ENCODE measurements at places on chromosomes 1 and 21.

- DNase-seq: no peak
Measured at GRCh38 chr1:208551633-208552320, 307.6 kb upstream of the PLXNA2 start.

GRCh38 chr1:226697151-226697928 lies 41.7 kb downstream of the ITPKB start:
- no peak for DNase-seq

GRCh38 chr1:112673592-112674439 lies 643 bp upstream of the MOV10 start:
- peak; percentile 14 for DNase-seq

GRCh38 chr1:199322278-199322677 lies 683.4 kb downstream of the PTPRC start:
- DNase-seq: no peak

DNA sequence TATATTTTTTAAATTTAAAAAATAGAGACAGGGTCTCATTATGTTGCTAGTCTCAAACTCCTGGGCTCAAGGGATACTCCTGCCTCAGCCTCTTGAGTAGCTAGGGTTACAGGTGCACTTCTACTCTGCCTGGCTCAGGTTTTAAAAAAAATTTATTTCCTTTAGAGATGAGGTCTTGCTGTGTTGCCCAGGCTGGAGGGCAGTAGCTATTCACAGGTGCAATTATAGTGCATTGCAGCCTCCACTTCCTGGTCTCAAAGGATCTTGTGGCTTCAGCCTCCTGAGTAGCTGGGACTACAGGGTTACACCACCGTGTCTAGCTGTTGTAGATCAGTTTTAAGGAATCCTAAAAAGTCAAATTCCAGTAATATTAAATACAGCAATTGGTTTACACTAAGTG lies 5.0 kb downstream of the RNF11 start:
- DNase-seq: no peak

GRCh38 chr1:27563591-27564471 lies 40.1 kb downstream of the AHDC1 start:
- DNase-seq: no peak

GRCh38 chr1:214141486-214141885 lies 139.5 kb upstream of the SMYD2 start:
- no peak for DNase-seq

DNA sequence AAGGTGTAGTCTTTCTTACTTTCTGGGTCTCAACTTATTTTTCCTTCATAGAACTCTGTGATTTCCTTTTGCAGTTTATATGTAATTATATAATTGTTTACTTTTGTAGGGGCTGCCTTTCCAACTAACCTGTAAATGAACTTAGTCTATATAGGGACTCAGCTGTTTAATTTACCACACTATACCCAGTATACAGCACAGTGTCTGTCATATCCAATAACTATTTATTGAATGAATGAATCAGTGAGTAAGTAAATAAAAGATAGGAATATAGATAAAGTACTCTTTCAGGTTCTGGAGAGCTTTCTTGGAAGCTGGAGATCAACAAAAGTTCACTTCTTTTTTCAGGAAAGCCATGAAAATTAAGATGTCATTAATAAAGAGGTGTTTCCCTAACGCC lies 174.8 kb downstream of the NTNG1 start:
- no peak for DNase-seq

GRCh38 chr1:245332085-245332484 lies 177.3 kb downstream of the KIF26B start:
- no peak for DNase-seq

DNA sequence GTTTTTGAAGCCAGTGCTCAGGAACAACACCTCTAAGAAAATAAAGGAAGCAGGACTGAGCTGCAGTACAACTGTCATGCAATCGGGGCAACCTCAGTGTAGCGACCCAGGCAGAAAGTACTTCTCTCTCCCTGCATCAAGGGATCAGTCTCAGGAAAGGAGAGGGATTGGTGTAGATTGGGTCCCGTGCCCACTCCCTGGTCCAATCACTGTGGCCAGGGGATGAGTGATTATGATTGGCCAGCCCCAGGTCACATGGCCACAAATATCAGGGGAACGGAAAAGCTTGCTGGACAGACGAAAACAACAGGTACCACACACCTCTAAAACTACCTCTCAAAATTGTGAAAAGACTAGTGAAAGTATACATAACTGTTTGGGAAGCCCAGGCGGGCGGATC lies 136.2 kb upstream of the F3 start:
- no peak for DNase-seq

GRCh38 chr21:42649122-42650032 lies 4.0 kb upstream of the PDE9A start:
- DNase-seq: no peak

- DNase-seq: no peak
Measured at GRCh38 chr1:14148526-14148925, 448.5 kb downstream of the PRDM2 start.

DNA sequence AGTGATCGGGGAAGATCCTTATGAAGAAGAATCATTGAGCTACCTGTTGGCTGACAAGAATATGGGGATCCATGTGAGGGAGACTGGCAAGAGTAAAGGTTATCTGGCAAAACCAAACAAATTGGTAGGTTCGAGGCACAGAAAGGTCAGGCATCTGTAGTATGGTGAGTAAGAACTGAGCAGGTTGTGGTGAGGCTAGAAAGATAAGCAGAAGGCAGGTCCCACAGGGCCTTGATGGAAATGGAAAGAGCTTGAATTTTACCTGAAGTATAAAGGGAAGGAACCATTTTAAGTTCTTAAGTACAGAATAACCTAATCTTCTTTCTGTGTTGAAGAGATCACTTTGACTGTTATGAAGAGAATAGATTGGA lies 11.1 kb downstream of the PTPRC start:
- peak; percentile 80 for DNase-seq

GRCh38 chr1:229058729-229059128 lies 212.2 kb upstream of the RAB4A start:
- no peak for DNase-seq

DNA sequence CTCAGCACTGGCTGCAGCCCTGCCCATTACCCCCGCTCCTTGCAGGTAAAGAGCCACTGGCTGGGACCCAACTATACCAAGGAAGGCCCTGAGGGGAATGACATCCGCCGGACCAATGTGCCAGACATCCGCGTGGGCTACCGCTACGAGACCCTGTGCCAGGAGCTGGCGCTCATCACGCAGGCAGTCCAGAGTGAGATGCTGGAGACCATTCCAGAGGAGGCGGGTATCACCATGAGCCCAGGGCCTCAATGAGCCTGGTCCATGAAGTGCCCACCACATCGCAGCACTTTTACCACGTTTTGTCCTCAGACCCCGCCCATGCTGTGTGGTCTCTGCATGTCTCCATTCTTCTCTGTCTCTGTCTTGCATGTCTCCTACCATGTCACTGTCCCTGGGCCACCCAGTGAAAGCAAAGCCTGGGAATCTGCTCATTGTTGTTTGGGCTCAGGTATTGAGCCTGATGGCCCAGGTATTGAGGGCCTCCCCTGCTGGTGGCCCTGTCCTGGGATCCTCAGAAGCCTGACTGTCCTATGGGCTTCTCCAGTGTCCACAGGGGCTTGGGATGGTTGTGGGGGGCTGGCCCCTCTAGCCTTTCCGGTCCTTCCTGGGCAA lies 11.4 kb downstream of the AMPD2 start:
- DNase-seq: no peak

GRCh38 chr1:238779716-238780115 lies 606.7 kb upstream of the CHRM3 start:
- DNase-seq: no peak

DNA sequence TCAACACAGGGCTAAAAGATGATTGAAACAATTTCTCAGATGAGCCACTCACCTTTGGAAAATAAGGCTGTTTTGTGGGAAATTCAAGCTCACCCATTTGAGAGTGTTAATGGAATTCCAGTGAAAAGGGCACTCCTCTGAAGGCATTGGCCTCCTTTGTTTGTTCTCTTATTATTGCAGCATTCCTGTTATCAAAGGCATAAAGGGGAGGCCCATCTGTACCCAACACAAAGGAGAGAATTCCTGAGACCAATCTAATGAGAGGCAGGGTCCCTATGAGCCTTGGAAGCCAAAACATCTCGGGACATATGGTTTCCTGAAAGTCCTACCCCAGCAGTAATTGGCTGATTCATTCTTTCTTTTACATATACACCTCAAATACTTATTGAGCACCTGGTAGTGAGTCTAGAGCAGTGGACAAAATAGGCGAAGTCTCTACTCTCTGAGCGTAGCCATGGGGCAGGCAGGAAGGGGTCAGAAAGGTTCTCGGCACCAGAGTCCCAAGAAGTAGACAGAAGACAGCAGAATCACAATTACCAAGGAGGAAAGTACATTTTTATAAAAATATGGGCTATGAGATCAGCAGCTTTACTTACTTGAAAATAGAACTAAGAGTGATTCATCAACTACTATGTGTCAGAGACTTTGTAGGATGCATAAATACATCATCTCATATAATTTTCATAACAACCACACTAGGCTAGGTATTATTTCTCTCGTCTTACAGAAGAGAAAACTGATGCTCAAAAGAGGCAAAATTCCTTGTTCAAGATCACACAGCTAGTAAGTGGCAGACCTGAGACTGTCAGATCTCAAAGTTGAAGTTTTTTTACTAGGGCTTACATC lies 218.7 kb downstream of the DAB1 start:
- DNase-seq: no peak

DNA sequence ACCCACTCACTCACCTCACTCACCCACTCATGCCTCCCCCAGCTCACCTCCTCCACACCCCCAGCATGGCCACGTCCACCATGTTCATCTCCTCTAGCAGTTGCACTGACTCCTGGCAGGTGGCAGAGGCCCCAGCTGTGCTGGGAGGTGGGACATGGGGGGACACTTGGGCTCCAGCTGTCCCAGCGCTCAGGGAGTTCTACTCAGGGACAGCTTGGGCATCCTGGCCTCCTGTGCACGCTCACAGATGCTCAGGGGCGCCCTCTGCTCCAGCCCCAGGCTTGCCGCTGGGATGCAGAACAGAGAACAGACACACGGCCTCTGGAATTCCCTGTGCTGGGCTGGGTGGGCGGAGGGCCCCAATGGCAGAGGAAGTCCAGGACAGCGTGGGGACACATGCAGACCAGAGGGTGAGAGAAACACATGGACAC lies 5.2 kb downstream of the KRTAP10-8 start:
- no peak for DNase-seq

DNA sequence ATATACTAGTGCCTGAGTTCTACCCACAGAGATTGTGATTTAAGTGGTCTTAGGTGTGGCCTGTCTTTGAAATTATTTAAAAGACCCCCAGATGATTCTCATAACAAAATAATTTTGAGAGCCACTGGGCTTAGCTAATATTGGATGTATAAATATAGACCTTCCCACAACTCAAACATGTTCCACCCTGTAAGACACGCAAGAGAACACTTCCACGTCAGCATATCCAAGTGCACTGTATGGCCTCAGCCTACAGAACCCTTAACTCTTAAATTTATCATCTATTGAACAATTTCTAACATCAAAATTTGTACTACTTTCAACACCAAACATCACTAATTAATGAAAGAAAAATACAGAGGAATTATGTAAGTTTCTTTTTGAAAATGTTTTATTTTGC lies 2.5 kb downstream of the FAM177B start:
- DNase-seq: no peak

DNA sequence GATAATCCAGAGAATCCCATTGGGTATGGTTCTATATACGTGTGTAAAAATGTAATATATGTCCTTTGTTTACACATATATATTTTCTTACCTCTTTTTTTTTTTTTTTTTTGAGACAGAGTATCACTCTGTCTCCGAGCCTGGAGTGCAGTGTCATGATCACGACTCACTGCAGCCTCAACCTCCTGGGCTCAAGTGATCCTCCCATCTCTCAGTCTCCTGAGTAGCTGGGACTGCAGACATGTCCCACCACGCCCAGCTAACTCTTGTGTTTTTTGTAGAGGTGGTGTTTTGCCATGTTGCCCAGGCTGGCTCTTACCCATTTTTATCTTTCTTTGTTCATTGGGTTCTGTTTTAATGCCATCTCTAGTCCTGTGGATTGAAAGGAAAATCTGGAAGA lies 59.5 kb downstream of the ZBTB17 start:
- DNase-seq: no peak

DNA sequence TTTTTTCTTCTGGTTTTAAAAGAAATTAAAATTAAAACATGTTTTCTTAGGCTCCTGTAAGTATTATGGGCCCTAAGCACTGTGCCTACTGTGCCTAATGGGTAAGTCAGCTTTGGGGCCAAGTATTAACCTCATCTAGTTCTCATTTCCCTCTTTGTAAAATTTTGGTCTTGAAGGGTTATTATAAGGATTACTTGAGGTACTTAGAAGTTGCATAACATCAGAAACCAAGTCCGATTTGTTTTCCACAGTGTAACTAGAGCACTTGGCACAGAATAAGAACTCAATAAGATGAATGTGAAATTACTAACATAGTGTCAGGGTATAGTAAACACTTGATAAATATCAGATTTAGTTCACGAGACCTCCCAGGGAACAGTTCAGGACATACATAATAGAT lies 16.4 kb upstream of the OSBPL9 start:
- no peak for DNase-seq

GRCh38 chr21:38355992-38356781 lies 99.4 kb downstream of the KCNJ15 start:
- DNase-seq: peak; percentile 81

DNA sequence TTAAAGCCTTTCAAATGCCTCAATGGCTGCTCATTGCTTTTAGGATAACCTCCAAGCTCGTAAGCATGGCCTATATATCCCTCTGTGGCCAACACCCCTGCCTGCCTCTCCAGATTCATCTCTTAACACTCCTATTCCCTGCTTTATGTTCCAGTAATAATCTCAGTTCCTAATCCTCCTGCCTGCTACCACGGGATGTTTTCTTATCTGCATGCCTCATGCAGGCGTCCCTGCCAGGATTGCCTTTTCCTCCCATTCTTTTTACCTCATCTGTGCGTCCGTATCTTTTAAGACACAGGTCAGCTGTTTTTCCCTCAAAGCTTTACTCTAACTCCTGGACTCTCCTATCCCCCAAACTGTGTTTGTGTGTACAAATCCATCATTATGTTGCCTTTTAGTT lies 36.1 kb downstream of the ZBTB40 start:
- no peak for DNase-seq

- DNase-seq: no peak
Measured at GRCh38 chr1:183646776-183647175, 6.3 kb downstream of the APOBEC4 start.

- DNase-seq: no peak
Measured at GRCh38 chr1:24783713-24784112, 38.5 kb downstream of the CLIC4 start.

GRCh38 chr1:169697755-169698154 lies 13.7 kb downstream of the SELL start:
- DNase-seq: peak; percentile 68

DNA sequence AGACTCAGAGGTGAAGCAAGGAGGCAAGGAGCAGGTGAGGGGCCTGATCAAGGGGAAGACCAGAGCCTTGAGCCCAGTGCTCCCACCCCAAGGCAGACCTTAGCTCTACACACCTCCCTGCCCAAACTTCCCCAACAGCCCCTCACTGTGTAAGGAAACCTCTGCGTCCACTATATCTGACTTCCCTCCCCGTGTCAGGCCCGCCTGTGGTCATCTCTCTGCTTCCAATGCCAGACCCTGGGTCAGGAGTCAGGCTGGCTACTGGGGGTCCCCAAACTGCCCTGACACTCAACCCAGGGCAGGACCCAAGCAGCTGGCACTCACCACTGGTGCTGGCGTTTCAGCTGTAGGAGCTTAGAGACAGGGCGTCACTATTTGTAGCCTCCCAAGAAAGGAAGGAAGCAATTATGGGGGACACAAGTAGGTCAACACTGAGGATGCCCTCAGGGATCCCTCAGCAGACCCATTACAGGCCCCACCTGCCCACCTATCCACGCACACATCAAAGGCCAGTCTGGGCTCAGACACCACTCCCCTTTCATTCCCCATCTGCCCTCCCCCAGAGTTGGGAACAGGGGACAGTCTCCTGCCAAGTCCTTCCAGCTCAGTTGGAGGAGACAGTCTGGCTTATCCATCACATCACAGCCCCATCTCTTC lies 811 bp upstream of the S100A3 start:
- no peak for DNase-seq
